ENCODE measurements at places on chromosomes 3 and 15.

- DNase-seq: no peak
Measured at GRCh38 chr3:46221938-46222337, 13.8 kb upstream of the CCR1 start.

DNA sequence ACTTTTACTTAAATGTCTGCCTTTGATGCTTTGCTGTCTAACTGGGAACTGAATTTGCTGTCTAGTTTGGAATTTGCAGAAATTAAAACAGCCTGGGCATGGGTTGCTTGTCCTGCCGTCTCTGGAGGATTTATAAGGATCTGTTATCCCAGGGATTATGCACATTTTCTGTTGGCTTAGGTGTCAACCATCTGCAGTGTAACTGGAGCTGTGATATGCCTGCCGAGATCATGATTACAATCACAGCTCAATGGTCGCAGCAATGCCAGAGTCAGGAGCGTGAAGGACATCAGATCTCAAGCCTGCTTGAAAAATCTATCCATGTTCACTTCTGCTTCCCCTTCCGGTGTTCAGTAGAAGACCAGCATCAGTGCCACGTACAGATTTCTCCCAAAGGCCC is 41.8 kb upstream of the SETMAR start:
- no peak for DNase-seq

- DNase-seq: no peak
Measured at GRCh38 chr15:72948662-72949061, 103.6 kb upstream of the NEO1 start.

GRCh38 chr3:37171144-37171543 is 3.2 kb downstream of the LRRFIP2 start:
- no peak for DNase-seq

- no peak for DNase-seq
Measured at GRCh38 chr3:119296727-119297122, 2.5 kb downstream of the ARHGAP31 start.

DNA sequence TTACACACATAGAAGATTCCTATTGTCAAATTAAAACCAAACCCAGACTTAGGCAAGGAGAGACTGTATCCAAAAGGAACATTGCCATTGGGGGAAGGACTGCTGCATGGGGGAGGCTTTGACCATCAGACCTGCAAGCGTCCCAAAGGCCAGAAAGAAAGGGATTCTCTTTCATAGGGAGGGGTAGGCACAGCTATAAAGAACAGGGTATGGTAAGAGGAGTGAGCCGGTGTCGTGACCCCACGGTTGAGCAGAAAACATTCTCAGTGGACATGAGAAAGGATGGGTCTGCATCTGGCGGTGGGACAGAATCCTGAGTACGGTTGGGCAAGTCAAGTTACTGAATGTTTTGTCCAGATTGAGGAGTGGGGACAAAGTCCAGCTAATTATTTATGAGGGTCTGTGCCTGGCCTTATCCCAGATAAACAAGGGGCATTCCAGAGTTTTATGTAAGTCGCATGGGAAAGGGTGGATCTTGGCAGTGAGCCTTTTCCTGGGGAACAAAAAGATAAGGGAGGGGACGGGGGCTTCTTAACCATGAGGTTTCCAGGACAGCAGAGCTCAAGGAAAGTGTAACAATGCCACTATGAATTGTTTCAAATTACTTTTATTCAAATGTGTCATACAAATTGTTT is 357.8 kb downstream of the OCA2 start:
- DNase-seq: no peak

- DNase-seq: no peak
Measured at GRCh38 chr15:41957021-41957897, 15.1 kb downstream of the EHD4 start.

- DNase-seq: no peak
Measured at GRCh38 chr3:101725890-101726275, 1.5 kb downstream of the CEP97 start.

GRCh38 chr15:82130248-82130647 is 84.4 kb upstream of the MEX3B start:
- no peak for DNase-seq

GRCh38 chr15:66462627-66463026 is 34.9 kb downstream of the SNAPC5 start:
- no peak for DNase-seq

DNA sequence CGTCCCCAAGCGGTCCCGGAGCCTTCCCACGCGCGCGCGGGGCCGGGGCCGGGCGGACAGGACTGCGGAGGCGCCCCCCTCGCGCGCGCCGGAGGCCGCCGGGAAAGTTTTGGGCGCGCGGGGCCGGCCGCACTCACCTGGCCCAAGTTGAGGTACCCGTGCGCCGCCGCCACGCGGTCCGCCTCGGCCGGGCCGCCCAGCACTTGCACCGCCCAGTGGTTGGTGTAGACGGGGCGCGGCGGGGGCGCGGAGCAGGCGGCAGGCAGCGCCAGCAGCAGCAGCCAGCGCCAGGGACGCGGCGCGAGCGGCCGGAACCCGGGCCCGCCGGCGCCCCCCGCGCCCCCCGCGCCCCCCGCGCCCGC is 289 bp downstream of the PCSK6 start:
- no peak for DNase-seq

GRCh38 chr15:73809728-73810501 is 56.8 kb upstream of the INSYN1 start:
- no peak for DNase-seq

DNA sequence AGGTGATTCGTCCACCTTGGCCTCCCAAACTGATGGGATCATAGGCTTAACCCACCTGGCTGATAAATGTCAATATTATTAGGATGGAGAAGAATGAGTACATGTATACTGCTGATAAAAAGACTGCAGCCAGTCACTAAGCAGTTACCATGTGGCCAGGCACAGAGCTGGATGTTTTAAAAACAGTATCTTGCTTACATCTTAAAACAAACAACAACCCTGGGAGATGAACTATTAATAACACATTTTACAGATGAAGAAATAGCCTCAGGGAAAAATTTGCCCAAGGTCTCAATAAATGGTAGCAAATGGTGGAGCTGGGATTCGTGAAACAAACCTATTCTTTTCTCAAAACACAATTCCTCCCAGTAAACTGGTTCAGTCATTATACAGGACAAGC is 18.1 kb downstream of the IL17RD start:
- DNase-seq: no peak

- no peak for DNase-seq
Measured at GRCh38 chr15:37698679-37699078, 235.8 kb upstream of the TMCO5A start.

GRCh38 chr3:8464668-8465067 is 37.0 kb upstream of the LMCD1 start:
- no peak for DNase-seq

DNA sequence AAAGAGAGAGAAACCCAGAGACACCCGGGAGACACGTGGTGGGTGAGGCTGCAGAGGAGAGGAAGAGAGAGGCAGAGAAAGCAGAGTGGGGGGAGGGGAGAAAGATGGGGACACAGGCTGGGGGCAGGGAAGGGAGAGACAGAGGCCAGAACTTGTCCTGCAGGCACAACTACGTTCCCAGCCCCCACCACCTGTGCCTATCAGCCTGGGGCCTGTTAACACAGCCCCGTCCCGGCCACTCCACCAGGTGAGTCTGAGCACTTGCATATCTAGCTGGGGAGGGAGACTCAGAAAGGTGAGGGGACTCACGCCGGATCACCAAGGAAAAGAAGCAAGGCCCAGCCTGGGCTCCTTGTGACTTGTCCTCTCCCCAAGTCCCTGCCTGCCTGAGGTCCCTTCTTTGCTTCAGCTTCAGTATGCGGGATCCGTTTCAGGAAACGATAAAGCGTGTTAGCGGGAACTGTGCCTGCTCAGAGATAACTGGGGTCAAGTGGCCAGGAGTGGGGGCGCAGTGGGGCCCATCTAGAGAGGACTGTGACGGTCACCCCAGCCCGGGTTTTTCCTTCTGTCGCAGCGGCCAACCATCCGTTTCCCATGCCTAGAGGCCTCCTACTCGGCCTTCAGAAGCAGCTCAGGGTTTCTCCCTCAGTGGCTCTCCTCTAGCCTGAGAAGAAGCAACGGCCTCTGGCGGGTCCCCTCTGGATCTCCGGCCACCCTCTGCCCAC is 10.3 kb downstream of the LINGO1 start:
- no peak for DNase-seq

DNA sequence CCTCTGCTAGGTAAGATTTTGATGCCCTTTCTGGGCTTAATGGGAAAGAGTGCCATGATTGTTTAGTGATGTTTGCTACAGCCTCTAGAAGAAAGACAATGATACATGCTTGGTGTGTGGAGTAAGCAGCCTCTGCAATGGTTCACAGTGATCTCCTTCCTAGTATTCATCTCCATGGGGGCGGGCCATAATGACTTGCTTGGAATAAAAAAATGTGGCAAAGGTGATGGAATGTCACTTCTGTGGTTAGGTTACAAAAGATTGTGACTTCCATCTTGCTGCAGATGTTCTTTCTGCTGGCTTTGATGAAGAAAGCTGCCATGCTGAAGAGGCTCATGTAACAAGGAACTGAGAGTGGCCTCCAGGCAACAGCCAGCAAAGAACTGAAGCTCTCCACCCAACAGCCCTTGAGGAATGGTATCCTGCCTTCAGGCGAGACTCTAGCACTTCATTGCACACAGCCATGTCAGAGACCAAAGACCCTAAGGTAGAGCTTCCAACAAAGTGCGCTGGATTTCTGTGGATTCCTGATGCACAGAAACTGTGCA is 139.1 kb upstream of the LRIG1 start:
- no peak for DNase-seq

GRCh38 chr15:38486936-38487335 is 33.0 kb downstream of the FAM98B start:
- no peak for DNase-seq

All from stimulated activated CD8-positive, alpha-beta memory T cell treated with anti-CD3 and anti-CD28 coated beads, Interleukin-4, amount 100 ng/mL, for 4 hours (primary cell).